ENCODE measurements at places on chromosomes 5 and 9.

GRCh38 chr5:157115012-157115411 is 6.2 kb upstream of the HAVCR2 start:
- DNase-seq, result no peak
- peaks cover 2% of the 10 kb centered on the region for H3K4me1 ChIP-seq
- no peak overlapping the region for H3K4me3 ChIP-seq

DNA sequence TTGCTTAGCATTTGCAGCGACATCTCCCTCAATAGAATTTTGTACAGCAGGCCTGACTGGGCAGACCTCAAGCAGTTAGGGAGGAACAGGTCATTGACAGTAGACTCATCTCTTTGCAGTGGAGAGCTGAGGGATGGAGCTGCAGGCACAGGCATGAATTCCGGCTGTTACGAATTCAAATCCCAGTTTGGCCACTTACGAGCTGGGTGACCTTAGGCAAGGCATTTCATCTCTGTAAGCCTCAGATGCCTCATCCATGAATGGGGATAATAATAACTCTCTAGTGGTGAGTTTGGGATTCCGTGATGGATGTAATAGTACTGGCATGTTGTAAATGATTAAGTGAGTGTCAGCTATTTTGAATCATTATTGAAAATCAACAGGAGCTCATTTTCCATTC is 195.3 kb downstream of the SEMA6A start:
- H3K27ac ChIP-seq, result no peak overlapping the region
- no peak for DNase-seq
- H3K4me3 ChIP-seq, result no peak overlapping the region
- H3K27me3 ChIP-seq, result no peaks in the 10 kb centered on the region

DNA sequence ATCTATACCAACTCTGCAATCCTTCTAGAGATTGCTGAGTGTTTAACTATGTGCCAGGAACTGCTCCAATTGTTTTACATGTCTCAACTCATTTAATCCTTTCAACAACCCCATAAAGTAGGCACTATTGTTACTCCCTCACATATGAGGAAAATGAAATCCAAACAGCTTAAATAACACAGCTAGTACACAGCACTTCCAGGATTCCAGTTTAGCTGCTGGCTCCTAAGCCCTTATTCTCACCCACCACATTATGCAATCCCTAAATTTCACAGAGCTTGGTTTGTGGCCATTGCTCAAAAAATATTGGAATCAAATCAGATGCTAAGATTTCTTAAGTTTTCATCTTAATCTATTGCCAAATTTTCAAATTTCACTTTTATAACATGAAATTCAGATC is 84.9 kb downstream of the PRELID2 start:
- no peaks in the 10 kb centered on the region for H3K27me3 ChIP-seq
- no peak overlapping the region for H3K27ac ChIP-seq
- H3K4me1 ChIP-seq, result 0 out of 2 replicates have a peak, but pooled peaks cover 4% of the 10 kb centered on the region
- no peak for DNase-seq
- no peaks in the 10 kb centered on the region for H3K36me3 ChIP-seq

DNA sequence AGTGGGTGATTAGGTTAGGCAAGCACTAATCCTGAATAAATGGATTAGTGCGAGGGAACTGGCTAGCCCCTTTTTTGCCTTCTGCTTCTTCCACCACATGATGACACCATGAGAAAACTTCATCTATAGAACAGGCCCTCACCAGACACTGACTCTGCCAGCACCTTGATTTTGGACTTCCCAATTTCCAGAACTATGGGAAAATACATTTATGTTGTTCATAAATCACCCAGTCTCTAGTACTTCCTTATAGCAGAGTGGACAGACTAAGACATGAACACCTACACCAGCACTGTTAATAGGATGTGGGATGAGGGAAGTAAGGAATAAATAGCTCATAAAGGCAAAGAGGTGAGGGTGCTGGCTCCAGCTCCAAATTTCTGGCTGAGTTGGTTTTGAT is 1.4 kb downstream of the ZNF622 start:
- peaks cover 19% of the 10 kb centered on the region for H3K4me1 ChIP-seq
- peaks cover 13% of the 10 kb centered on the region for H3K36me3 ChIP-seq
- peak overlapping the region; percentile 88 for H3K4me3 ChIP-seq
- no peaks in the 10 kb centered on the region for H3K27me3 ChIP-seq
- no peak for DNase-seq

- H3K4me1 ChIP-seq, result no peaks in the 10 kb centered on the region
- no peaks in the 10 kb centered on the region for H3K27me3 ChIP-seq
- H3K4me3 ChIP-seq, result no peak overlapping the region
- no peaks in the 10 kb centered on the region for H3K36me3 ChIP-seq
- DNase-seq, result no peak
- no peak overlapping the region for H3K27ac ChIP-seq
Measured at GRCh38 chr9:35972093-35972492, 14.1 kb upstream of the OR2S2 start.

GRCh38 chr5:110727025-110727314 is 499 bp upstream of the TMEM232 start:
- peak overlapping the region; percentile 38 for H3K4me3 ChIP-seq
- H3K36me3 ChIP-seq, result no peaks in the 10 kb centered on the region
- H3K27me3 ChIP-seq, result 0 out of 2 replicates have a peak, but pooled peaks cover 3% of the 10 kb centered on the region
- no peaks in the 10 kb centered on the region for H3K4me1 ChIP-seq
- no peak overlapping the region for H3K27ac ChIP-seq

Data from IMR-90 (cell line).